ENCODE measurements at places on chromosomes 4 and X. TPM values are rescaled to one million over a fixed set of nuclear protein-coding genes. Genes with fewer than 3 reads are reported as not detected.
A peak's percentile ranks its signal among the peaks of the same experiment; 100 is the strongest.

Gene ART3
- polyA plus RNA-seq, result not detected

Gene ASB5
- polyA plus RNA-seq, result not detected

- peak; percentile 63 for DNase-seq
Measured at GRCh38 chr4:156512622-156513021, 459.0 kb downstream of the PDGFC start.

- DNase-seq, result no peak
Measured at GRCh38 chr4:6410068-6410467, 62.3 kb downstream of the PPP2R2C start.

- no peak for DNase-seq
Measured at GRCh38 chr4:84814094-84814750, 152.3 kb downstream of the WDFY3 start.

GRCh38 chr4:16294455-16294854, 68.2 kb upstream of the TAPT1 start:
- no peak for DNase-seq

Gene MAOA
- polyA plus RNA-seq, result 70.0 TPM

DNA sequence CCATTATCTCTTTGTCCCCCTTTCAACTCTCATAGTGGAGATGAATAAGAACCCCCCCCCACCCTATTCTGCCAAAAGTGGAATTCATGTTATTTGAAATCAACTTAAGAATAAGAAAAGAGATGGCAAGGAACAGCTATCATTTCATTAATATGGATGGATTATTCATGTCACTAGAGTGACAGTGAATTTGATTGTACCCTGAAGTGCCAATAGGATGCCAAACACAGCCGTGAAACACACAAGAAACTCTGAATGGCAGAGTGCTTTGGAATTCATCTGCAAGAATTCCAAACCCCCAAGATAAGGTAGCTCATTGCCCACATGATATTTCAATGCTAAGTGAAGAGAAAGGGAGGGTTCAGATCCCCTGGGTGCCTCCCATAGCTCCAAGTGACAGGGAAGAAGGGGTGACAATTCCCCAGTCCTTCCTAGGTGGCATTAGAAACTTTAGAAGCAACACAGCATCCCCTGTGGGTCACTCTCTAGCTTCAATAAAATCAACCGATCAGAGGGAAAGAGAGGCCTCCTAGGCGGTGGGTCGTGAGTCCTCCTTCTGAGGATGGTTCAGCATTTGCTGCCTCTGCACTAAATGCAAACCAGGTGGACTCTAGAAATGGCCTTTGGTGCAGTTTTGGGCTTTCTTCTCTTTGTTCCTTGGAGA, 84.3 kb downstream of the MGST2 start:
- no peak for DNase-seq

DNA sequence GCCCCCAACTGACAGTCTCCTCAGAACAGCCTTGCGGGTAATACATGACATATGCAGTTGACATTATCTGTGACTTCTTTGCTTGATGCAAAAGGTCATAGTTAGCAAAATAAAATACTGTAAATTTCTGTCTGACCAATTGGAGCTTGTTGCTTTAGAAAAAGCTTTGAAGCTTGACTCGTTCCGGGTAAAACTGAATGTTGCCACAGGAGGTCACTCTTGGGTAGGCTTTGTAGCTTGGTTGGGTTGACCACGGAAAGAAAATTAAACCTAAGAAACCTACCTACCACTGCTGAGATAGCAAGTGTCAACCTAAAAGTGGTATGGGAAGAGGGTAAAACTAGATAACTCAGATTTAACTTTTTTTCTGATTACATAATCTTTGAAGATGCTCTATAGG, 23.2 kb downstream of the PRPS2 start:
- peak; percentile 73 for DNase-seq

DNA sequence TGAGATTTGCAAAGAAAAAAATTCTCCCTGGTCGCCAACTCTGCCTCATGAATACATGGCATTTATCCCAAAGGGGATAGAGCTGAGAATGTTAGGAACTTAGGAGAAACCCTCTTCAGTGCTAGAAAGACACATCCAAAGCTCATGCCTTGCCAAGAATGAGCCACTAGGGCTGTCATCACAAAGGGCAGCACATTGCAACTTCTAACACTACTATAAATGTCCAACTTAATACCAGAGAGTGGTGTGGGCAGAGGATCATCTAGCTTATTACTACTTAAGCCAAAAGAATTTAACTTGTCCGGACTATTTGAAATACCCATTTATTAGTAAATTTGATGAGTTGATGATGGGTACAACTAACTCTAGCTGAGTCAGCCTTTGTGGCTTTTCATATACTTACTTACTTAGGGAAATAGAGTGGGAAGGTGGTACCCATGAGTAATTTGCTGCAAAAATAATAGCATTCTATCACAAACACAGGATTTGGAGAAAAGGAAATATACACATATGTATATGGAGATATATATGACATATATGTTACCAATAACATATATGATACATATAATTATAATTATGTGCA, 66.3 kb upstream of the GAB1 start:
- DNase-seq, result no peak

GRCh38 chr4:168566726-168567125, 69.9 kb downstream of the PALLD start:
- no peak for DNase-seq

- DNase-seq, result no peak
Measured at GRCh38 chrX:24956828-24957227, 58.9 kb downstream of the ARX start.

Gene CCNB3
- polyA plus RNA-seq, result 1.3 TPM

DNA sequence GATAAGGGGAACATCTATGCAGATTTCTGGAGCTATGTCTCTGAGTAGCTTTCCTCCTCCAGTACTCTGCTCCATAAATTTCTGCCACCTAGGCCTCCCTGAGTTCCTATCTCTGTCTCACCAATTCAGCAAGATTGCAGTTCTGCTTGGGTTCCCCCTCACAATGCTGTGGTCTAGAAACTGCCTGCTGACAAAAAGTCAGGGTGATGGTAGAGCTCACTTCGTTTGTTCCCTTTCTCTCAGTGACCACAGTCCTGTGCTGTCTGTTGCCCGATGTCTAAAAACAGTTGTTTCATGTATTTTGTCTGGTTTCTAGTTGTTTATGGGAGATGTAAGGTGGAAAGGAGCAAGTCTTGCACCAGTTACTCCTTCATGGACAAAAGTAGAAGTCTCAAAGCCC, 41.1 kb downstream of the AMMECR1 start:
- DNase-seq, result no peak

Gene PF4V1
- polyA plus RNA-seq, result 0.38 TPM

Gene ADGRL3
- polyA plus RNA-seq, result 0.47 TPM
